ENCODE measurements at places on chromosomes 11 and 22. TPM values are rescaled to one million over a fixed set of nuclear protein-coding genes. Genes with fewer than 3 reads are reported as not detected.

Gene TRIM51
- total RNA-seq = not detected

- DNase-seq = no peak
These were observed 5.3 kb downstream of the EXPH5 start for GRCh38 chr11:108588287-108588686.

GRCh38 chr11:134643115-134644012, 231.3 kb upstream of the B3GAT1 start:
- DNase-seq = no peak

Gene GGT1
- 38.8 TPM for total RNA-seq
